Cortex of kidney (tissue), 1 donor: ENCODE measurements at places on chromosomes 5 and 9.

DNA sequence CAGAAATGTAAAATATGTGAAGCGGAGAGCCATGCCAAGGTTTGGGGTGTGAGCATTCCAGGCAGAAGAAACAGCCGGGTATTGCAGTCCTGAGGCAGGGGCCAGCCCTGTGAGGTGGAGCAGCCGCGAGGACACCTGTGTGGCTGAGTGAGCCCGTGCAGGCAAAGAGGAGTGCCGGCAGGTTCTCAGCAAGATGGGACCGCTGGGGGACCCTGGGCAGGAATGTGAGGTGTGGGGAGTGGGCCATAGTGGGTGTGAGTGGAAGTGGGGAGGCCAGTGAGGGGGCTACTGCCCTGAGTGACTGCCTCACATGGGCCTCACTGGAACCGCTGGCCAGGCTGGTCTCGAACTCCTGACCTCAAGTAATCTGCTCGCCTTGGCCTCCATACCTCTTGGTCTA is 8.1 kb upstream of the PRR7 start:
- DNase-seq: no peak

GRCh38 chr9:130714586-130715110 is 21.1 kb downstream of the EXOSC2 start:
- DNase-seq: no peak

GRCh38 chr5:9398227-9398626 is 147.6 kb downstream of the SEMA5A start:
- no peak for DNase-seq

GRCh38 chr5:3361811-3362605 is 233.6 kb upstream of the IRX1 start:
- DNase-seq: no peak

GRCh38 chr9:11269036-11269435 is 656.2 kb upstream of the PTPRD start:
- no peak for DNase-seq

GRCh38 chr5:98314292-98314691 is 459.2 kb upstream of the RGMB start:
- DNase-seq: no peak

GRCh38 chr9:70444904-70445303 is 30.4 kb upstream of the KLF9 start:
- no peak for DNase-seq

- no peak for DNase-seq
Observed at GRCh38 chr5:39176759-39177630, 42.4 kb downstream of the FYB1 start.

GRCh38 chr5:95686651-95687050 is 3.9 kb upstream of the SPATA9 start:
- DNase-seq: no peak

DNA sequence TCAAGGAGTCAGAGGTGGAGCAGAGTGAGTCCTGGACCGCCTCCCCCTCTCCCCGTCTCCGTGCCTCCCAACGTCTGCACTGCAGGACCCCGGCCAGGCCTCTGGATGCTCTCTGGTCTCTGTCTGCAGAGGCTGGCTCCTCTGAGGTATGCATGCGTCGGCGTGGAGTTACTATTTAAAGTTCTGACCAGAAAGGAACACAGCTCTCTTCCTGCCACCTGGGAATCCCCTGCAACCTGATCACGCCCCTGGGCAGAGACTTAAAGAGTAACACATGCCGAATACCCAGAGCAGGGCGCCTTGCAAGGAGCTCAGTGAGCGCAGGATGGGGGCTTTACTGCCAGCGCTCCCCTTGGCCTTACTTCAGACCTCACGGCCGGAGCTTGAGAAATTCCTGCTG is 16.0 kb downstream of the ANXA6 start:
- no peak for DNase-seq

- no peak for DNase-seq
Observed at GRCh38 chr5:55437452-55437851, 97.3 kb downstream of the PLPP1 start.

- no peak for DNase-seq
Observed at GRCh38 chr5:7763621-7764072, 87.3 kb downstream of the CFAP90 start.

- no peak for DNase-seq
Observed at GRCh38 chr5:126610160-126610559, 9.4 kb downstream of the PHAX start.

GRCh38 chr9:95820074-95820473 is 55.4 kb upstream of the ERCC6L2 start:
- DNase-seq: no peak

DNA sequence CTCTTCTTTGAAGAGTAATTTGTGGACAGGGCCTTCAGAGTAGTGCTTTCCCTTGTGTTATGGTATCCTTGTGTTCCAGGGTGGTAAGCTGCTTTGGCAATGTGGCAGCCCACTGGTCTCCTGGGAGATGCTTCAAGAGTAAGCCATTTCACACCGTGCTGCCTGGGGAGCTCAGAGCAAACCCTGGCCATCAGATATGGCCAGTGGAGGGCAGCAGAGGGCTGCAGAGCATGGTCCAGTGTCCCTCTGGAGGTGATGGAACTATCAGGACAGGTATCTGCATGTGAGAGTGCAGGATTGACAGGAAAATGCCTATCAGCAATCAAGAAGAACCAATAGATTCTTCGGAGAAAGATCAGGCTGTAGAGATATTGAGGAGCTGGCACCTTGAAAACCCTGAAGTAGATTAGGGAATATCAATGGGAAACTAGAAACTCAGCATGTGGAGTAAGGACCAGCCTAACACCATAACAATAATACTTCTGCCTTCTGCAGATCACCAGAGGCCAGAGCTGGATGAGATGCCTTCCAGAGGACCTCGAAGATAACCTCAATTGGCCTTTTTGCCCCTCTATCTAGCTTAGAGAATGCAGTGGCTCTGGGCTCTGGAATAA is 90.8 kb downstream of the PLPPR1 start:
- DNase-seq: no peak

- DNase-seq: no peak
Observed at GRCh38 chr5:131661933-131662332, 26.9 kb upstream of the RAPGEF6 start.

GRCh38 chr5:142671801-142672200 is 14.1 kb downstream of the FGF1 start:
- DNase-seq: no peak

DNA sequence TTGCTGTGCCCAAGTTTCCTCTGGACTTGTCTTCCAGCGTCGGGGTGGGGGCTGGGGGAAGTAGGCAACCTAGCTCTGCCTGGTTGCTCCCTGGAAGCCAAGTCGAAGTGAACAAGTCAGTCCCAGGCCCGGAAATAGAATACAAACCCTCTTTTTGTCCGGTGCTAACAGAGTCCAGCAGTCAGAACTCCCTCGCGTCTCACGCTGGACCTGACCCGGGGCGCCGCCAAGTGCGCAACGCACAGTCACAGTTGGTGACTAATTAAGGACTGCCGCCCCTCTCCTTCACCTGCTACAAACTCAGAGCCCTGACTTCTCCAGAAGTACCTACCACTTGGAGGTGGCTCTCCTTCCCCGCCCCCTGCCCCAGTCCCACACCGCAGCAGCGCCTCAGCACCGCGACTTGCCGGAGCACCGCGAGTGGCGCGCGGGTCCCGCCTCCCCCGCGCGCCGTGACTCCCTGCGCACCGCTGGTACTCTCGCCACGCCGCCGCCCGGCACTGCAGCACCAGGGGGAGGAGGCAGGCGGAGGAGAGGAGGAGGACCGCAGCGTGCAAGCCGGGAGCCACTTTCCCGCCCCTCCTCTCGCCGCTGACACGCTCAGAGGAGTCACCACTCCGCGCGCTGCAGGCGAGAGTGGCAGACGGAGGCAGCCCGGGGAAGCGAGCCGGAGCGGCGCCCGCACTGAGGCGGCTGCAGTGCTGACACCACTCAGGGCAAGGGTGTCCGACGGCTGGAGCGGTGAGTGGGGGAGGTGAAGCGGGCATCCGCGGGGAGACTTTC is at the start of gene SV2C:
SV2C (plus strand) TSS at position 612 of the 783 bp plus-strand sequence. CDS start 48,368 bp downstream, outside the sequence.
- no peak for DNase-seq

- DNase-seq: no peak
Observed at GRCh38 chr5:80867233-80867632, 92.9 kb upstream of the RASGRF2 start.

GRCh38 chr9:14400658-14400995 is 86.7 kb upstream of the NFIB start:
- DNase-seq: no peak

DNA sequence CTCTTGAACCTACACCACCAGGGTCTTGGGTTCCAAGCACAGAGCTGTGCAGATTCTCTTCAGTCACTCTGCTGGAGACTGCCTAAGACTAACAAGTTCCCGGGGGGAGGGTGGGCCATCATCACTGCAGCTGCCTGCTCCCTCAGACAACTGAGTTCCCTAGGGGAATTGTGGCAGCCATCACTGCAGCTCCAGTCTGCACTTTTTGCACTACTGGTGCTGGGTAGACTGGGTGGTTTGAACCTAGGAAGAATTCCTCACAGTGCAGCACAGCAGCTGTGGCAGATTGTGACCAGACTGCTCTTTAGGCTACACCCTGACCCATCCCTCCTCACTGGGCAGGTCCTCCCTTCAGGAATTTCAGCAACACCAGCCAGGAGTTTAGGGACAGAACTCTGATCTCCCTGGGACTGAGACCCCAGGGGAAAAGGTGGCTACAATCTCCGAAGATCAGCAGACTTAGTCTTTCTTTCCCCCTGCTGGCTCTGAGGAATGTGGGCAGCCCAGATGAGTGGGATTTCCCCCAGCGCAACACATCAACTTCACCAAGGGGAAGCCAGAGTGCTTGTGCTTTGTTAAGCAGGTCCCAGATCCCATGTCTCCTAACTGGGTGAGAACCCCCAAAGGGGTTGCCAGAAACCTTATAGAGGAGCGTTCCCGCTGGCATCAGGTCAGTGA is 30.9 kb upstream of the RGMB start:
- no peak for DNase-seq

- DNase-seq: no peak
Observed at GRCh38 chr5:54807421-54807820, 178.0 kb downstream of the ESM1 start.

GRCh38 chr9:134472256-134472655 is 146.0 kb downstream of the RXRA start:
- DNase-seq: no peak

DNA sequence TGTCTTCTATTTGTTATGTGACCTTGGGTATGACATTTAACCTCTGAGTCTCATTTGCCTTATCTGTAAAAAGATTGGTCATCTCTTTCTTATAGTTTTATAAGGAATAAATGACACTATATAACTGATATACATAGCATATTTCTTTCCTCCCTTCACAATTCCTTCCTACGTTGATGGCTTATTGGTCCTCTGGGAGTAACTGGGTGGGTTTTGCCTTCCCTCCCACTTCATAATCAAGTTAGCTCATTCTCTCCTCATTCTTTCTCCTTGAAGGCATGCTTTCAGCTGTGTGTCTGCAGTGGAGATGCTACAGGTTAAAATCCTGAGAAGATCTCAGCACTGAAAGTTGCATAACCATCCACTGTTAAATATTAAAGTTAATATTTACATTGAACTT is 382.4 kb downstream of the TMEM38B start:
- no peak for DNase-seq

GRCh38 chr5:30959238-30959637 is 234.2 kb upstream of the CDH6 start:
- DNase-seq: no peak

DNA sequence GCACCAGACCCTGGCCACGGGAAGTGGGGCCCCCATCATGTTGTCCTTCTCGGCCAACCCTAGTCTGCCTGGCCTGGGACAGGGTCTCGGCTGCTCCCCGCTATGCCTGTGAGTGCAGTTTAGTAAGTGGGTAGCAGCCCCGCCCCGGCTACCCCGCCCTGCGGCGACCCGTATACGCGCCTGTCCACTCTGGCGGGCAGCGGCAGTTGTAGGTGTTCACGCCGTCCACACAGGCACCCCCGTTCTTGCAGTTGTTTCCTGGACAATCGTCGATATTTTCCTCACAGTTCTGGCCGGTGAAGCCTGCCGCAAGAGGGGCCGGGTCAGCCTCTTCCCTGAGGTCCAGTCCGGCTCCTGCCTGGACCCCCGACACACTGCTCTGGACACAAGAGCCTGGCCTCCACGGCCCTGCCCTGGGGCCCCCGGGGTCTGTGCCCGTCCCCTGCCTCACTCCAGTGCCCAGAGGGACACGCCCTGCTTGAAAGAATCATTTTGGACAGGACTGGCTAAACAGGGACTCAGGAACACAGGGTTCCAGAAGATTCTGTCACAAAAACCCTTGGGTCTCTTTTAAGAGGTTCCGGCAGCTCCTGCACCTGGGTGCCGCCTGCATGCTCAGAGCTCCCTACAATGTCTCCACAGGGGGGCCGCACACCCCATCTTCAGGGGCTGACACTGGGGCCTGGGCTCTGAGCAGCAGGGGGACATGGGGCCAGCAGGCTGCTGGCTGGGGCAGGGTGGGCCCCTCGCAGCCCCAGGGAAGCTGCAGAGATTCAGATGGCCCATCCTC is 26.4 kb downstream of the NOTCH1 start:
- DNase-seq: no peak

- no peak for DNase-seq
Observed at GRCh38 chr9:77604316-77604715, 43.8 kb downstream of the GNA14 start.

- DNase-seq: no peak
Observed at GRCh38 chr9:86445671-86446070, 91.5 kb upstream of the TUT7 start.

DNA sequence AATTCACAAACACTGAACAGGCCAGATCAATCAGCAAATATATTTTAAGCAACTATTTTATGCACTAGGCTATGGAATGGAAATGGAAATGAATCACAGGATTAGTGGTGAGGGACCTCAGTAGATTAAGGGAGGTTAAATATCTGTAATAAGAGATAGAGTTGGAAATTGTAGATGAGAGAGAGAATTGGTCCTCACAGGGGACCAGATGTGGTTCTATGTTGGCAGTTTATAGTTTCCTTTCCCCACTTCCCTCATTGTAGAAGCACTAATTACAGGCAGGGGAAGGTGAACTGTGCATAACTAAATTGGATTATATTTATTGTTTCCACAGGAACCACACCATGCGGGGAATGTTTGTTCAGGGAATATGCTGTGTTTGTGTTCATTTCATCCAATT is 496.2 kb downstream of the ARHGEF28 start:
- DNase-seq: no peak

- no peak for DNase-seq
Observed at GRCh38 chr5:2917093-2917492, 165.6 kb upstream of the IRX2 start.

DNA sequence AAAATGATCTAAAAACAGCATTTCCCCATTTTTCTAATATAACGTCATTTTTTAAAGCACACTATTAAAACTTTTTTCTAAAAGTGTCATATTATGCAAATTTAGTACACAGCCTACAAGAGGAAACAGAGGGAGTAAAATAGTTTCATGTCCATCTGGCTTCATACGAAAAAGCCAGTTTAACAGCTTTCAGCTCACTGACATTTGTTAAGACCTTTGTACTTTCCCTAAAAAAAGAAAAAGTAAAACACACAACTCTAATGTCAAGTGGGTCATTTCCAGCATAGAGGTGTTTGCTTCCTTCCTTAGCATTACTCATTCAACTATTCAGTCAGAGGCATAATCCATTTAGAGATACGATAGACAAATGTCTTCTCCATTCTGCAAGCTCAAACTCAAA is 49.4 kb downstream of the ABHD17B start:
- no peak for DNase-seq

- no peak for DNase-seq
Observed at GRCh38 chr5:135454946-135455345, 2.8 kb upstream of the TIFAB start.
